ENCODE measurements at places on chromosomes 6 and 20.

GRCh38 chr6:136983687-136984086 is 61.1 kb downstream of the IL20RA start:
- no peak for DNase-seq

- DNase-seq = no peak
These were observed 80.5 kb downstream of the PRSS35 start for GRCh38 chr6:83592770-83593394.

DNA sequence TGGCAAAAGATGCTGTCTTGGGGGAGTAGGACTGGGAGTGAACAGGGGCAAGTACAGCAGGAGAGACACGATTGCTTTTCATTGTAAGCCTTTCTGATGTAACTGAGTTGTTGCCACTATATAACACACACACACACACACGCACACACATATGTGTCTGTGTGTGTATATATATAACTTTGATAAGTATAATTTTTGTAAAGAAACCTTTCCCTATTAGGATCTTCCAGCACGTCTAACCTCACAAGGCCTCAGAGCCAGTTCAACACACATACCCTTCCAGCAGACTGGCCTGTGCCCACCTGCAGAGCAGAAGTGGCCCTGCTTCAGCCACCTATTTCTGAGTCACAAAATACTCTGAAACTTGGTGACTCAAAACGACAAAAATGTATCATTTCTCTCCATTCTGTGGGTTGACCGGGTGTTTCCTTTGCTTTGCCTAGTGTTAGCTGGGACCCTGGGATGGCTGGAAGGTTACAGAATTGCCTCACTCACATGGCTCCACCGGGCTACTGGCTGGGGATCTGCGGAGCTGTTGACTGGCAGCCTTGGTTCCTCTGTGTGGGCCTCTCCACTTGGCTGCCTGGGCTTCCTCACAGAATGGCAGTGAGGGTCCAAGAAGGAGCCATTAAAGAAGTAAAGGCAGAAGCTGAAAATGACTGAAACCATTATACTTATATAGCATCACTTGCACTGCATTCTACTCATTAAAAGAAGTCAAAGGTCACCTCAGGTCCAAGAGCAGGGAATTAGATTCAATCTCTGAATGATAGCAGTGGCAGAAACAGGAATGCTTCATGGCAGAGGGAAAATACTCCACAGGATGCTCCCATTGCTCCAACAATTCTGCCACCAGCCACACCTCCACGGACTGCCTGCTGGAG is 126.4 kb downstream of the BANF2 start:
- no peak for DNase-seq

DNA sequence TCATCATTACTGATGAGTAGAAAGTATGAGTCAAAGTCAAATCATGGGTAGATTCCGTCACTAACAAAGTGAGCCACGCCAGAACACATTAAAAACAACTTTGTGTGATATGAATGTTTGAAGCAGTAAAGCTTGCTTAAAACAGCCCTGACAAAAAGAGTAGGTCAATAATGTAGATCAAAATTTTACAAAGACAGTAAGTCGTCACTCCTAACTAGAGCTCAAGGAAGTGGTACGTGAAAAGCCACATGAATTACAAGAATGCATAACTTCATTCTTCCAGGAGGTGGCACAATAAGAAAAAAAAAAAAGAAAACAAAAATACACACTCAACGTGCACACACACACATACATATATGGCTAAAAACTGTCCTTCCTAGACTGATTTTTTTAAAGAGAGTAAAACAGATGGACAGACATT is 69.9 kb downstream of the HACE1 start:
- no peak for DNase-seq

DNA sequence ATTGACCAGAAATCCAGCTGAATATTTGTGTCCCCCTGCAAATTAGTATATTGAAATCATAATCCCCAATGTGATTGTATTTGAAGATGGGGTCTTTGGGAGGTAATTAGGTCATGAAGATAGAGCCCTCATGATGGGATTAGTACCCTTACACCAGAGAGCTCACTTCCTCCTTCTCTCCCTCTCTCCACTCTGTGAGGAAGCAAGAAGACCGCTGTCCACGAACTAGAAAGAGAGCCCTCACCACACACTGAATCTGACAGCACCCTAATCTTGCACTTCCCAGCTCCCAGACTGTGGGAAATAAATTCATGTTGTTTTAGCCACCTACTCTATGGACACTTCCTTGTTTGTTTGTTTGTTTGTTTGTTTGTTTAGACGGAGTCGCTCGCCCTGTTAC is 11.9 kb upstream of the PLAGL1 start:
- no peak for DNase-seq

- no peak for DNase-seq
These were observed 49.9 kb downstream of the GJA1 start for GRCh38 chr6:121485359-121485811.

GRCh38 chr20:13028673-13029072 is 19.9 kb downstream of the SPTLC3 start:
- DNase-seq = no peak

DNA sequence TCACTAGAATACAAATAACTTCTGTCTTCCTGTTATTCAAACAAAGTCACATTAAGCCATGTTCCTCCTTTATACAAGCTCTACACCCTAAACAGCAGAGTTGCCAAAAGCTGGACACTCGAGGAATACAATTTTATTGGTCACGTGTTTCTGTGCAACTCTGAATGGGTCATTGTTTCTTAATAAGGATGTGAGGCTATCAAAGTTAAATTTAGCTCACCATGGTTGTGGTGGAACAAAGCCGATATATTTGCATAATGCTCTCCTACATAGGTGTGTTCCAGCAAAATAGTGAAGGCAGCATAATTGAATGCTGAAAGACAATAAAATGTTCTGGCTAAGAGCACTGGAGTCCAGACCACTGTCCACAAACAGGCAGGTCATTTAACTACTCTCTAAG is 36.9 kb upstream of the CD2AP start:
- no peak for DNase-seq

DNA sequence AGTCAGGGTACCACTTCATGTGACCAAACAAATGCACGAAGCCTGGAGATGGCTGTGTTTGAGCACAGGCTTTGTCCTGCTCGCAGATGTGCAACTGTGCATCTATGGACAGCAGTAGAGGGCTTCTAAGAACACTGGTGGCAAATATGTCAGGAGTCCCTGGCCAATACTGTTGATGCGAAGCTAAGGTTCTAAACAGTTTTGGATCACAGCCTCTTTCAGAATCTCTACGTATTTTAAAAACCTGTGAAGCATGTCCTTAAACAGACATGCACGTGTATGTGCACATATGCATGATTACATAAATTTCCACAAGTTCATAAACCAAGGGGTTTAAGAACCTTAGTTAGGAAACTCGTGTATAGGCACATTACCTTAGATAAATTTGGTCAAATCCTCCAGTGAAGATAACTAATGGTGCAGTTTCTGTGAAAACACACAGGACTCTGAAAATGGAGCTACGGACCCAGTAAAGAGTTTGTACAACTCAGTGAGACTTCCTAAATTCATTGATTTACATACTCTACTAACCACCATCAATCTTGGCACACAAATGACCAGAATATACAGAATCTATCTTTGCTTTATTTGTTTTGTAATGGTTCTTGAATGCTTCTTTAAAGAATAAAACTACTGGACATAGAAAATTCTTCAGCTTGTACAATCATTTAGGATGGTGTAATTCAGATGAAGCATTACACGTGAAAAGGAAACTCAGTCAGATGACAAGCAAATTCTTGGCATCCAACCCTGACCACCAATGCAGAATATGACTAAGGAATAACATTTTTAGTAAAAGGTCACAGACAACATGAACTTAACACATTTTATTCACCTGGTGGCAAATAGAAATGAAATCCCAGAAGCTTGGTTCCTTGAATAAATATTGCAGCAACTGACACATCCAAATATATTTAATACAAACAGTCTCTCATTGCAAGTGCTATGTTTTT is 27.4 kb downstream of the KCNQ5 start:
- no peak for DNase-seq

- DNase-seq = no peak
These were observed 28.6 kb downstream of the PPARD start for GRCh38 chr6:35370785-35371493.

- DNase-seq = no peak
These were observed 14.5 kb downstream of the FERMT1 start for GRCh38 chr20:6108330-6108729.

DNA sequence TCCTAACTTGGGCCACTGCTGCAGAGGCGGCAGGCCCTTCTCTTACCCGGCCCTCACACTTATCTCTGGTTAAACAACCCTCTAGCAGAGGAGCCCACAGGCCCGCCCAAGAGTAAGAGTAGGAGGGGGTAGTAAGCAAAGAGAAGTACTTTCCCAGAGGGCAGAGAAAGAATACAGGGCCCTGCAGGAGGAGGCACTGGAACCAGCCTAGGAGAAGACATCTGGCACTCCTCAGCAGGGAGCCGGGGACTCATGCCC is 10.1 kb downstream of the MTCH1 start:
- no peak for DNase-seq

DNA sequence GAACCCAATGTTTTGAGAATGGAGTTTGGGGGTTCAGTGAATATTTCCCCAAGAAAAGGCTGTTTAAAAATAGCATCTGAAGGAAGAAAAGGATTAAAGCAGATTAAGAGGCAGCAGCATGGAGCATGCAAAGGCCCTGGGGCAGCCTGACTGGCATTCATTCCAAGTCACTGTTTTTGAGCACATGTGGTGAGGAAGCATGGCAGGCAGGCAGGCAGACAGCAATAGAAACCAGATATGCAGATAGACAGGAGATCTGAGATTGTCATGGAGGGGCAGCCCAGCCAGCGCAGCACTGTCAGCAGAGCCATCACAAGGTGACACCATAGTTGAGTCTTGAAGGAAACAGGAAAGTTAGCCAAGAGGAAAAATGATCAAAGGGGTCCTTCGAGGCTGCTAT is 37.8 kb downstream of the SIRPA start:
- DNase-seq = no peak

DNA sequence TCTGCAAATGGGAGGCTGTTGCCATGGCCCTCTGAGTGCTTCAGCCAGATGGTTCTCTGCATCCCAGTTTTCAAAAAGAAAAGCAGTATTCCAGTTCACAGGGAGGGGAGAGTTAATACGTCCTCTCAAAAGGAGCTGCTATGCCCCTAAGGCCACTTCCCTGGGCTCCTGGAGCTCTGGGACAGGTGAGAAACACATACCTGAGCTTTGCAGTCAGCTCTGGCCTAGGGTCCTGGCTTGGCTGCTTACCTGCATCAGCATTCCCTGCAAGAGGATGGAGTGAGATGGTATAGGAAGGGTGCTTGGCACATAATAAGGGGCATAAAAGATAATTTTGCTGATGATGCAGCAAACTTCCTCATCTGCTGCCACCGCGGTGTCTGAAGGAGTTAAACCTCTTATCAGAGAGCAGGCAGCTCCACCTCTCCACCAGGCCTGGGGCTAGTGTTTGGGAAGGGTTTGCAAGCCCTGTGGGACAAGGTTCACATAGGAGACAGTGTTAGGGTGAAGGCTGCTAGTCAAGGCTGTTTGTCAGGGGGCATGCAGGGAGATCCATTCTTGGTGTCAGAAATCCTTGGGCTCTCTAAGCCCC is 62.7 kb downstream of the SLC24A3 start:
- DNase-seq = no peak

GRCh38 chr20:41182296-41183212 is 45.2 kb downstream of the PLCG1 start:
- no peak for DNase-seq

DNA sequence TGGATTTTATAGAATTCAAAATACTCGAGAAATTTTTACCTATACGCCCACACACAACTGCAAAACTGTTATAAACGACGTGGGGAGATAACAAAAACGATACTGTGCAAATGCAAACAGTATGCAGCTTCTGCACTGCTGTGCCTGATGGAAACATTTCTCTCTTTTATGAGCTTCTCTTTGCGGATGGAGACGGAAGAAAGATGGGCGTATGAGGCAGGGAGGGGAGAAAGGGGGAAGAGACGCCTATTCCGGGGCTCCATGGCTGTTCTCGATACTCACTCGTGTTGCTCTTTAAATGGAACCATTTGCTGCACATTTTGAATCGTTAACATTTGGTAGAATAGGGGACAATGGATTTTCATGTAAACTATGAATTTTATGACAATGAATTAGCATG is 69.1 kb upstream of the EXOC2 start:
- no peak for DNase-seq

GRCh38 chr20:32451340-32451681 is 93.2 kb downstream of the ASXL1 start:
- DNase-seq = no peak

DNA sequence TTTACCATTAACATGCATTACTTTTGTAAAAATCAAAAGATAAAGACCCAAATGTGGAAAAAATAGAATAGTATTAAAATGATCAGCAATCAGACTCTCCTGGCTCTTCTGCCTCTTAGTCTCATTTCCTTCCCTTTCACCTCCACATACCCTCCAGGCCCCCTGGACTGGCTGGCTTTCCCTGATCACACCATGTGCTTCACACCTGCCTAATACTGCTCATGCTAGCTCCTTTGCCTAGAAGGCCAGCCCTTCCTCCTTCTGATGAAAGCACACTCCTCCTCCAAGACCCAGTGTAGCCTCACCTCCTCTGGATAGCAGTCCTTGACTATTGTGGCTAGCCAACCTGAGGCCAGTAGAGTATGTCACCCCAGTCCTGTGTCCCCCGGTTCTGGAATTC is 182.0 kb upstream of the HEY2 start:
- DNase-seq = no peak

DNA sequence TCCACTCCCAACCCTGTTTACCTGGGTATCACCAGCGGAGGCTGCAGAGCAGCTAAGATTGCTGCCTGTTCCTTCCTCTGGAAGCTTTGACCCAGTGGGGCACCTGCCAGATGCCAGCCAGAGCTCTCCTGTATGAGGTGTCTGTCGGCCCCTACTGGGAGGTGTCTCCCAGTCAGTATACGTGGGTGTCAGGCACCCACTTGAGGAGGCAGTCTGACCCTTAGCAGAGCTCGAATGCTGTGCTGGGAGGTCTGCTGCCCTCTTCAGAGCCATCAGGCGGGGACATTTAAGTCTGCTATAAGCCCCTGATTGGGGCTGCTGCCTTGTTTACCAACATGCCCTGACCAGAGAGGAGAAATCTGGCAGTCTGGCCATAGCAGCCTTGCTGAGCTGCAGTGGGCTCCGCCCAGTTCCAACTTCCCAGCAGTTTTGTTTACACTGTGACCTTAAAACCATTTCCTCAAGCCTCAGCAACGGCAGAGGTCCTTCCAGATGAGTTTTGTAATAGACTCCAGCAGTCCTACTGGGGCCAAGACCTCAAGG is 2.8 kb downstream of the RAET1E start:
- DNase-seq = no peak

- DNase-seq = no peak
These were observed 7.5 kb downstream of the SMPD2 start for GRCh38 chr6:109447878-109448555.

- no peak for DNase-seq
These were observed 253.1 kb downstream of the ADGB start for GRCh38 chr6:146851837-146852236.

- DNase-seq = no peak
These were observed 683.7 kb downstream of the EPM2A start for GRCh38 chr6:145051661-145052060.

DNA sequence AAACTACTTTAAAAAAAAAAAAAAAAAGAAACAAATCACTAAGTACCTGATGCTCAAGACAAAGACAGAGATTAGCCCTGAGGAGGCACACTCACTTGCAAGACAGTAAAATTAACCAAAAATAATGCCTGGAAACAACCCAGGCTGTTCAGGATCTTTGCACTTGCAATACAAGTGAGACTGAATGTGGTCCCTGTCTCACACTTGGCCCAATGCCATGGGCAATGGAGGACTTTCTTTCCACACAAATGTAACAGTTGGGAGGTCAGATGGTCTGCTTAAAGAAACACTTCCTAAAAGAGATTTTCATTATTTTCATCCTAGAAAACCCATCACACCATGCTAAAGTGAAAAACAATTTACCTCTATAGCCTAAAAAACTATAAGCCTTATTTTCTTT is 16.2 kb downstream of the STAU1 start:
- DNase-seq = no peak
